ENCODE measurements at places on chromosomes 6 and 20. TPM values are rescaled to one million over a fixed set of nuclear protein-coding genes. Genes with fewer than 3 reads are reported as not detected.

HCK gene
- total RNA-seq, result not detected

CALHM4 gene
- not detected for total RNA-seq

ARHGAP40 gene
- total RNA-seq, result not detected

ATXN1 gene
- 69.1 TPM for total RNA-seq

CD109 gene
- 24.4 TPM for total RNA-seq

RSPH4A gene
- total RNA-seq, result 0.14 TPM

TMEM244 gene
- total RNA-seq, result not detected

NTSR1 gene
- not detected for total RNA-seq

IMPG1 gene
- total RNA-seq, result not detected

DNA sequence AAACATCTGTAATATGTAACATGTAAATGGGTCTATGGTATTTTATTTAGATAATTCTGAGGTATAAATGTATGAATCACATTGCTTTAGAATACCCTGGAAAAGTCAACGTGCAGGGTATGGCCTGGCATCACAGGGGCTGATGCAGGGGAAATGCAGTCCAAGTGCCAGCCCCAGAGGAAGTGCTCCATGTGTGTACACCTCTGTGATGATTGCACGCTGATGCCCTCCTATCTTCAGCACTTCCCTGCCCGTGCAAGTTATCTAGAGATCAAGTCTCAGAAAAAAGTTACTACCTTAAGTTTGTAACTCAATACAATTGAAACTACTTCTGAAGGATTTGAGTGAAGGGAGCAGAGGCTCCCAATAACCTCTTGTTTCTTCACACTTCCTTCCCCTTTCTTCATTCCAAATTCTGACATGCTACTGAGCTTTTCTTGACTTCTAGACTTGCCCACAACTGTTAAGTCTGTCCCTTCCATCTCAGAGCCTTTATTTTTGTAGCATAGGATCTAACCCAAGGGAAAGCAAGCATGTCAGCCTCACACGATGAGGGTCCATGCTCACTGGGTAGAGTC lies 2.2 kb downstream of the SMLR1 start:
- no peaks in the 10 kb centered on the region for H3K27me3 ChIP-seq
- H3K4me3 ChIP-seq, result no peak overlapping the region
- no peak for DNase-seq
- H3K27ac ChIP-seq, result no peak overlapping the region
- no peaks in the 10 kb centered on the region for H3K36me3 ChIP-seq

GRCh38 chr6:25312034-25312620 lies 33.0 kb downstream of the CARMIL1 start:
- no peak overlapping the region for H3K4me3 ChIP-seq
- H3K27me3 ChIP-seq, result no peaks in the 10 kb centered on the region
- DNase-seq, result no peak
- H3K36me3 ChIP-seq, result no peaks in the 10 kb centered on the region

DNA sequence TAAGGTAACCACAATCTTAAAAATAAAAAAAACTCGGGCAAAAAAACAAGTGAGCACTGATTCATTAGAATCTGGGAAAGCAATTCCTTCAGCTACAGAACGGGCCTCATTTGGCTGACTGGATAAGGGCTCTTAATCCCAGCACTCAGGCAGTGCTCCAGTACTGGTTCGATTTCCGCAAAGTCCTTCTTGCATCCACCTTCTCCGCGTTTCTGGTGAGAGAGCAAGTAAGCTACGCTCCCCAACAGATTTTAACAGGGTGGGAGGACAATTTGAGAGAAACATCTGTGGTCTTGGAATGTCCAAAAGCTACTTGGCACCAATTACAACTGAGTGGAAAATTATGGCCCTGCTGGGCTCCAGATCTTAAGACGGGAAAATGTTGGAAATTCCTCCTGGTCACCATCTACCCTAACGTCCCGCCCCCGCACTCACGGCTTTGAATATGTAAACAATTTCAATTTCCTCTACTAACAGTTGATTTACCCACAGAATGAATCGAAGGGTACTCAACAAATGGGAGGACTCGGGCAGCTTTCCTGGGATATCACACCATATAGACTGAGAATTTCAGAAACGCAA lies 18.1 kb upstream of the ZSCAN9 start:
- no peak for DNase-seq
- H3K27me3 ChIP-seq, result peaks cover 69% of the 10 kb centered on the region
- H3K4me1 ChIP-seq, result peaks cover 22% of the 10 kb centered on the region
- H3K27ac ChIP-seq, result no peak overlapping the region

DNA sequence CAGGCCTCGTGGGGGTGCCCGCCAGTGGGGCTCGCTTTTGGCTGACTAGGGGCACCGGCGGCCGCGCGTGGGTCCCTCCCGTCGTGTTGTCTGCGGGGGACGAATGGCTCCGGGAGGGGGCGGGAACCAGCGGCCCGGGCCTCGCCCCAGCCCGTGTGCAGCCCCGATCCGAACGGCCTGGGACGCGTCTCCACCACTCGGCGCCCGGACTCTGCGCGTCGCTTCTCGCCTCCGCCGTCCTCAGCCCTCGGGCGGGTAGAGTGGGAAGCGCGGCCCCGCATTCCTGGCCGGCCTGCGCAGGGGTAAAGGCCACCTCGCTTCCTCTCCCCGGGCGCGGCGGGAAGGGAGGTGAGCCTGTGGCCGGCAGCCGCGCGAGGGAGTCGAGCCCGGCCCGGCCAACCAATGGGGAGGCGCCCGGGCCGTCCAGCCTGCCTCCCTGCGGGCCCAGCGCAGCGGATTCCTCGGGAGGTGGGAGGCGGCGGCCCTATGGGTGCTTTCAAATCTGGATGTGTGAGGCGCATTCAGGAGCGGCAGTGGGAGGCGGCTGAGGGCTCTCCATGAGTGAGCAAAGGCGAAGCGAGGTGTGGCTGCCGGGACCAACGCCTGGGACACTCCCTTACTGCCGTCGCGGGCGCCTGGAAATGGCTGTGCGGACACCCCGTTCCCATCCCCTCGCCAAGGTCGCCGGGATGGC lies 1.1 kb upstream of the ZBTB46 start:
- H3K27me3 ChIP-seq, result peaks cover 29% of the 10 kb centered on the region
- H3K4me3 ChIP-seq, result peak overlapping the region; percentile 26
- H3K4me1 ChIP-seq, result peaks cover 12% of the 10 kb centered on the region

DNA sequence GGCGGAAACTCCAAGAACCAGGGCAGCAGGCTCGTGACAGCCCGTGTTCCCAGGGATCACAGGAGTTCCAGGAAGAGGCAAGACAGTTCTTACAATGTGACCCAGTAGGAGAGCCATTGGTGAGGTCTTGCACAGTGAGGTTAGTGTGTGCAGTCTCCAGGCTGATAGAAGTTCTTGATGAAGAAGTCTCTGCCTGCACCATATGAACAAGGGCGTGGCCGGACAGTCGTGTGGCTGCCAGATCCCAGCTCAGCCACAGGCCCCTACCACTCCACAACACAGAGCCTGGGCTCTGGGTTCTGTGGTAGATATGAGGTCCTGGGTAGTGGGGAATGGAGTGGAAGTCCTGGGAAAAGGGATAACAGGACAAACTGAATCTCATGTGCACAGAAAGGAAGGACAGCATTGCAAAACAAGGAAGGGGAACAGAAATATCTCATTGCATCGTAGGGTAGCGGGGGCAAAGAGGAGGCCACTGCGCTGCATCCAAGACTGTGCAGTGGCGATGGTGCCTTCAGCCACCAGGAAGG lies 65.2 kb downstream of the STX11 start:
- peak overlapping the region; percentile 89 for H3K4me3 ChIP-seq
- H3K27me3 ChIP-seq, result peaks cover 4% of the 10 kb centered on the region
- peaks cover 29% of the 10 kb centered on the region for H3K4me1 ChIP-seq
- peak overlapping the region; percentile 98 for H3K27ac ChIP-seq

DNA sequence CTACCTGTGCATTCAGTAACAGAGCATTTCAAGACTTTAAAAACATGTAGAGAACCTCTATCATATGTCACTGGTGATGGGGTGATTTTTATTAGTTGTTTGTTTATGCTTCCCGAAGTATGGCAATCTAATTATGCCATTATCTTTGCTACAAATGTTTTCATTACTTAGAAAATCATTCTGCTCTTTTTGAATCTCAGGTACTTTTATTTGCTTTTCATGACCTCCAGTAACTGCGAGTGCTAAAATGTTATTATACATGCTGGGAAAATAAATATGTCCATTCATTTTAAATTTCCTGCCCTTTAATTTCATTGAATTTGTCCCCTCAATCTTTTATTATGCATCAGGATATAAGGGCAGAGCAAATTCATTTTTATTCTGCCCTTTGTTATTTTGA lies 515.7 kb downstream of the NKAIN2 start:
- H3K36me3 ChIP-seq, result no peaks in the 10 kb centered on the region
- no peaks in the 10 kb centered on the region for H3K27me3 ChIP-seq
- H3K4me3 ChIP-seq, result no peak overlapping the region
- H3K27ac ChIP-seq, result no peak overlapping the region

DNA sequence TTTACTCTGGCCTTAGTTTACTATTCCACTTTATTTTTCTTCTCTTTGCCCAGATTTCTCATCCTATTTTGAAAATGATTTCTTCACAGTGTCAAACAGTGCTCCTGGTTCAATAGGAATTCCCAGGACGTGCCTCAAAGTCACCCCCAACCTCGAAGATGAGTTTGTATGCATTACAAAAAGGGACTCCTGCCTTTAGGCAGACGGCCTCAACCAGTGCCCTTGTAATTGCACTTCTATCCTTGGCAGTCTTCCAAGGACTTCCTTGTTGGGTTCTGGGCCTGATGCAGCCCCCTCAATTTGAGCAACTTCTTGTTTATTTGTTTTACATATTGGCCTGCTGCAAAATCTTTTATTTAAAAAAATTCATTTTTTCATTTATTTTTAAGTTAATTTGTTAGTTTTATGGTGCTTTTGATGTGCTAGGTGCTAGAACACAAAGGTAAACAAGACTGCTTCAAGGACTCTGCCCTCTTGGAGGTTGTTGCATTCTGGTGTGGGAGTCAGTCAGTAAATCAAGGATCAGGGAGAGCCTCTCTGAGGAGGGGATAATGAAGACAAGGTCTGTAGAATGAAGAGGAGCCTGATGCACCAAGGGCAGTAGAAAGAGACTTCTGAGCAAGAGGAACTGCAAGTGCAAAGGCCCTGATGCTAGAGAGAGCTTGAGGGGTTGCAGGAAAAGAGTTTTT lies 181.5 kb upstream of the LAMP5 start:
- H3K36me3 ChIP-seq, result no peaks in the 10 kb centered on the region
- H3K27me3 ChIP-seq, result no peaks in the 10 kb centered on the region
- DNase-seq, result no peak
- no peaks in the 10 kb centered on the region for H3K4me1 ChIP-seq
- no peak overlapping the region for H3K27ac ChIP-seq
- H3K4me3 ChIP-seq, result no peak overlapping the region

GRCh38 chr6:137751768-137752560 lies 115.1 kb upstream of the TNFAIP3 start:
- H3K4me1 ChIP-seq, result peaks cover 28% of the 10 kb centered on the region
- no peak overlapping the region for H3K27ac ChIP-seq
- peaks cover 3% of the 10 kb centered on the region for H3K36me3 ChIP-seq
- no peak for DNase-seq
- H3K27me3 ChIP-seq, result no peaks in the 10 kb centered on the region

DNA sequence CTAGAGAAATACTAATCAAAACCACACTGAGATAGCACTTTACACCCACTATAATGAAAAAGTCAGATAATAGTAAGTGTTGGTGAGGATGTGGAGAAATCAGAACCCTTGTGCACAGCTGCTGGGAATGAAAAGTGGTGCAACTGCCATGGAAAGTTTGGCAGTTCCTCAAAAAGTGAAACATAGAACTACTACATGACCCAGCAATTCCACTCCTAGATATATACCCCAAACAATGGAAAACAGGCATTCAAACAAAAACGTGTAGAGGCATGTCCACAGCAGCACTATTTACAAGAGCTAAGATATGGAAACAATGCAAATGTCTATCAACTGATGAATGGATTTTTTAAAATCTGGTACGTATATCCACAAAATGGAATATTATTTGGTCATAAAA lies 117.5 kb upstream of the C6orf118 start:
- H3K4me3 ChIP-seq, result no peak overlapping the region
- H3K27ac ChIP-seq, result no peak overlapping the region
- no peak for DNase-seq
- no peaks in the 10 kb centered on the region for H3K27me3 ChIP-seq

GRCh38 chr6:35082046-35082732 lies 59.0 kb downstream of the TCP11 start:
- H3K36me3 ChIP-seq, result no peaks in the 10 kb centered on the region
- no peaks in the 10 kb centered on the region for H3K4me1 ChIP-seq
- no peak for DNase-seq

DNA sequence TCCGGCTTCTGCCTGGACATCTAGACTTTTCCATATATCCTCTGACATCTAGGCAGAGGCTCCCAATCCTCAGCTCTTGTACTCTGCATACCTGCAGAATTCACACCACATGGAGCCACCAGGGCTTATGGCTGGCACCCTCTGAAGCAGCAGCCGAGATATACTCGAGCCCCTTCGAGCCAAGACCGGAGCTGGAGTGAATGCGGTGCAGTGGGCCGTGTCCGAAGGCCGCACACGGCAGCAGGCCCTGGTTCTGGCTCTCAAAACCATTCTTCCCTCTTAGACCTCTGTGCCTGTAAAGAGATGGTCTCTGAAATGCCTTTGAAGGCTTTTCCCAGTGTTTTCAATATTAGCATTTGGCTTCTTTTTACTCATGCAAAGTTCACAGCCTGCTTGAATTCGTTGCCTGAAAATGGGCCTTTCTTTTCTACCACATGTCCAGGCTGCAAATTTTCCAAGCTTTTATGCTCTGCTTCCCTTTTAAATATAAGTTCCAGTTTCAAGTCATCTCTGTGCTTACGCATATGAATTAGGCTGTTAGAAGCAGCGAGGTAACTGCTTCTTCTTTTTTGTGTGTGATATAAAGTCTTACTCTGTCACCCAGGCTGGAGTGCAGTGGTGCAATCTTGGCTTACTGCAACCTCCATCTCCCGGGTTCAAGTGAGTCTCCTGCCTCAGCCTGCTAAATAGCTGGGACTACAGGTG lies 3.8 kb upstream of the SIRPB1 start:
- H3K4me3 ChIP-seq, result no peak overlapping the region
- H3K27me3 ChIP-seq, result no peaks in the 10 kb centered on the region
- H3K4me1 ChIP-seq, result peaks cover 76% of the 10 kb centered on the region
- DNase-seq, result no peak

DNA sequence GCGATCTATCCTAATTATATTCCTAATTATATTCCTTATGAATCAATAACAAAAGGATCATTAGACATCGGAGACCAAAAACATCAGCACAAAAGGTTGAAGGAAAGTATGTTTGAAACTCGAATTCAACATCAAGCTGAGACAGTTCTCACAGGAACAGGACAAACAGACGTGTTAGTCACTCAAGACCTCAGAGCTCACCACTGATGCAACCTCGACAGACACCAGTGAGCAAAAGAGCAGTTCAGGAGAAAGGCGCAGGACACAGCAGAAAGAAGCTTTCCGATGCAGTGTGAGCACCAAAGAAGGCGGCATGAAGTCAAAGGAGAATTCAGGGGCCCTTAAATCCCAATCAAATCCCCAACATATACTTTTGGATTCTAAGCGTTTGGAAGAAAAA lies 6.3 kb upstream of the RAMACL start:
- H3K36me3 ChIP-seq, result no peaks in the 10 kb centered on the region
- H3K27me3 ChIP-seq, result peaks cover 1% of the 10 kb centered on the region
- DNase-seq, result no peak
- peaks cover 14% of the 10 kb centered on the region for H3K4me1 ChIP-seq
- no peak overlapping the region for H3K4me3 ChIP-seq
